ENCODE measurements at places on chromosomes 5 and 9.

DNA sequence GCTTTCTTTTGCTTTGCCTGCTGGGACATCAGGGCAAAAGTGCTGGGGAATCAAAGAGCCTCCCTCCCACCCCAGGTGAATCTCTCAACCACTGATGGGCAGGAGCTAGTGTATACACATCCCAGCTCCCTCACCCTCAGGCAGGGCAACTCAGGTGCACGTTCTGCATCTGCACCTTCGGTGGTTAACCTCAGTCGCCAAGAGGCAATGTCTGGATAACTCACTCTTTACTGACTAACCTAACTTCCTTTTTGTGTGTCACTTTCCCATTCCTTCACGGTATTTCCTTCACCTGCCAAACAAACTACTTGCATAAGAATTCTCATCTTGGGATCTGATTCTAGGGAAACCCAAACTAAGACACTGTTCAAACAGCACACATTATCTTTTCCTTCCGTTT lies 26.3 kb downstream of the CNTFR start:
- no peak for DNase-seq

DNA sequence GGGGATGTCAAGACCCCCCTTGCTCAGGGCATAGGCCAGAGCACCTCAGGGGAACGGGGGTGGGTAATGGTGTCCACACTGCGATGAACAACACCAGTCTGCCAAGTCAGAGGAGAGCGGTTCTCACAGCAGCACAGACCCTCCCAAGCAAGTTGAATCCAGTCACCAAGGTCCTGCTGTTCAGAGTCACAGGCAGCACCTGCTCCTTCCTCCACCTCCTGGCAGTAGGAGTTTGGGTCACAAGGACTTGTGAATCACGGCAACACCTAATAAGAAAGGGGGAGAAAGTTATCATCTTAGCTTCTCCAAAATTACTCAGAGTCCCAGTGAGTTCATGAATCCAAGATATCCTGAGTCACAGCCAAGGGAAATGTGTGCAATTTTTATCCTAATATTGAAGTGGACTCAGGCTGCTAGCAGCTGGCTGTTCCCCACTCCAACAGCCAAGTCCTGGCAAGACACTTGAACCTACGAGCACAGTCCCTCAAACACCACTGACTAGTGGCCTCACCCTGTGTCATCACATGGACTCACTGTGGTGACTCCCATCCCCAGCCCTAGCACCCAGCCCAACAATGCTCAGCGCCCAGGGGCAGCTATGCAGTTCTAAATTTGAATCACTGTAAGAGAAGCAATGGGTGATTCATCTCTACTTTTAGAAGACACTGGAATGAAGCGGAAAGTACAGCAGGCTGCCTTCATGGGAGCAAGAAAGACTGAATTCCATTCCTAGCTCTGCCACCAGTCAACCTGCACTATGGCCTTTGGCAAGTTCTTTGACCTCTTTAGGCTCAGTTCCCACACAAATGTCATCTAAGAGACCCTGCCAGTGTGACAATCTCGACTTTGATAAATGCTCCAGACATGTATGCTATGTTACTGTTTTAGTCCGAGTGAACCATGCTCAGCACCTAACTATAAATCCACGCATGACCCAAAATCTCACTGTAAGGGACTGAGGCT lies 113.7 kb downstream of the KLHL3 start:
- DNase-seq, result no peak

GRCh38 chr5:54738118-54738972 lies 220.8 kb downstream of the SNX18 start:
- DNase-seq, result no peak

GRCh38 chr5:642481-642880 lies 30.3 kb downstream of the CEP72 start:
- no peak for DNase-seq

DNA sequence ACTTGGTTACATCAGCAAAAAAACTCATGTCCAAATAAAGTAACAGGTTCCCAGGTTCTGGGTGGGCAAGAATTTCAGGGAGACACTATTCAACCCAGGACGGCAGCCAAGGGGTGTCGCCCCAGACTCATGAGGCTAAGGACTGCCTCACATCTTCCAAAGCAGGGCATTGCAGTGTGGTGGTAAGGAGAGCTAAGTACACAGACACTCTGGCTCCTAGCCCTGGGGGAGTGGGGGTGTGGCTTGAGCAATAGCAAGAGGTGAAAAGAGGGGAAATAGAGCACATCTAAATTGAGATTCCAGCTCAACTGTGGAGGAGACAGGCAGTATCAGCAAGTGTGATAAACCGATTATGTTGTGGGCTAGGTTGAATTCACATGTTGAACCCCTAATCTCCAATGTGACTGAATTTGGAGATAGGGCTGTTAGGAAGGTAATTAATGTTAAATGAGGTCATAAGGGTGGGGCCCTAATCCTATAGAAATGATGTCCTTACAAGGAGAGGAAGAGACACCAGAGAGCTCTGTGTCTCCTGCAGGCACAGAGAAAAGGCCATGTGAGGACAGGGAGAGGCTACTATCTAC lies 49.9 kb upstream of the MARCHF11 start:
- DNase-seq, result no peak

- no peak for DNase-seq
These were observed 85.5 kb upstream of the ACTBL2 start for GRCh38 chr5:57568136-57568535.

DNA sequence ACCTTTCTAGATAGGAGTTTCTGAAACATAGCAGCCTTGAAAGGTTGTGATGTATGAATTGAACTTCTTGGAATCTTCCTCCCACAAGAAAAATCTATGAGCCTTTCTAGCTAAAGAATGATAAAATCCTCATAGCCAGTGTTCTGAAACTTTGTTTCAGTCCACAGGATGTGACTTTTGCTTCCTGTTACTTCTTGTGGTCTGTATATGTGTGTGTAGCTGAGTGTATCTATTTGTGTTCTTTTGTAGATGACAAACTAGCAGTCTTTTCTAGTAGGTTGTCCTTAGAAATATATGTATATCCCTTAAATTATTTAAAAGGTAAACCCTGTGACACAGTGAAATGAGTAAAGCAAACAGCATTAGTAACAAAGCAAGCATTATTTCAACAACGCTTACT lies 188.8 kb downstream of the MRPS30 start:
- DNase-seq, result no peak

GRCh38 chr5:8913522-8913921 lies 632.4 kb downstream of the SEMA5A start:
- DNase-seq, result no peak

GRCh38 chr5:128334010-128334716 lies 203.9 kb downstream of the FBN2 start:
- no peak for DNase-seq

GRCh38 chr5:143153332-143154119 lies 250.0 kb downstream of the NR3C1 start:
- DNase-seq, result peak; percentile 83

DNA sequence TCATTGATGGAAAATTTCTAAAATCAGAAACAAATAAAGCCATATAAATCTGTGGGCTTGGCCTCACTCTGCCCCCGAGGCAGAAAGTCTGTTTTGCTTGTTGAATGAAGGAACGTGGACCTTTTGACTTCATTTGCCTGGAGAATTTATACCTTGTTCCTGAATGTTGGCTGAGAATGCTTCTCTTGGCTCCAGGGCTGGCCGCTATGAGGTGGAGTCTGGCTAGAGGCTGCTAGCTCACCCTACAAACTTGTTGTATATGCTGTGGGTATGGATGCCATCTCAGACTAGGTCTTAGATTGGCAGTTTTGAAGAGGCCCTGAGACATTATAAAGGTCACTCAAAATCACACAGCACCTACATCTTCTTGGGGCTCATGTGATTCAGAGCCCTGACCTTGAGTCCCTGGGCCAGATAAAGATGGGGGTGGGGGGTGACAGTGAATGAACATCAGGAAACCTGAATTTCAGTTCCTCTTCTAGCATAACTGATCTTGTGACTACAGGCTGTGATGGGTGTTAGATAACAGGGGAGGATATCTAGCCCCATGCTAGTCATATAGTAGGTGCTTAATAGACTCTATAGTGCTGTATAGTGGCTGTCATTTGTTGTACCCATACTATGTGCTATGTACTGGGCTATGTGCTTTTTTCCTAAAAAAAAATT lies 2.8 kb downstream of the GM2A start:
- DNase-seq, result no peak

DNA sequence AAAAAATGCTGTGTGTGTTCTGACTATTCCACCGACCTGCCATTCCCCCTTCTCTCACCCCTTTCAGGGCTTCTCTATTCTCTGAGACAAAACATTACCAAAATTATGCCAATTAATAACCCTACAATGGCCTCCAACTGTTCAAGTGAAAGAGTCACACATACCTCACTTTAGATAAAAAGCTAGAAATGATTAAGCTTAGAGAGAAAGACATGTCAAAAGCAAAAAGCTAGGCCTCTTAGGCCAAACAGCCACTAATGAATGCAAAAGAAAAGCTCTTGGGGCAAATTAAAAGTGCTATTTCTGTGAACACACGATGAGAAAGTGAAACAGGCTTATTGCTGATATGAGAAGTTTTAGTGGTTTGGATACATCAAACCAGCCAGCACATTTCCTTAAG lies 279.6 kb upstream of the GRAMD2B start:
- no peak for DNase-seq

- no peak for DNase-seq
These were observed 1.3 kb upstream of the LHX2 start for GRCh38 chr9:124010303-124010664.

DNA sequence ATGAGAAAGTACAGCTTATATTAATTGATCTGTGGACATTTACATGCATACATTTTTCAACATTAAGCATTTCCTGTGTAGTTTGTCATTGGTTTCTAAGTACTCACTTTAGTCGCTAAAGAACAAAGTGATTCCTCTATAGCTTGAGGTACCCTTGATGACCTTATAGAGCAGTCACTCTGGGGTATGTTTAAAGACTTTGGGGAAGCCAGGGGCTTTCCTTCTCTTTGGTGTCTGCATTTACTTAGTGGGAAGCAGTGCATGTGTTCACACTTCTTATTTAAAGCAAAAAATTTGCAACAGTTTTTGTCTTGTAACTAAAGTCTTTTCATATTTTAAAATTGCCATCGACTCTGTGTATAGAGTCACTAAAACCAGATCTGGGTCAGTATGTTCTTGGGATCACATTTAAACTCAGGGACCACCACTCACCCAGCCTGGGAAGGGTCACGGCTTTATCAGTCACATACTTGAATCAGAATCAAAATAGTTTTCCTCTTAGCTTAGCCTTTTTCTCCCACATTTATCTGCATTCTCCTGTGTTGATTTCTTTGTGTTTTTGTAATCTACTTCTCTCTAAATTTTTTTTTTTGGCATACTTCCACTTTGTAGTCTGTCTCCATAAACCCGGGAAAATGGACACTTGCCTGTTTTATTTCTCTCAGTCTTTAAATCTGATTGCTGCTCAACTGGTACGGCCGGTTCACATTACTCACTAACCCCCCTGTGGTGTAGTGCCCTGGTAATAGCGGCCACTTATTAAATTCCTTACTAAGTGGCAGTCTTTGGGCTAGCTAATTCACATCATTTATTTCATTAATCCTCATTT lies 143.9 kb upstream of the FBN2 start:
- DNase-seq, result no peak

- DNase-seq, result no peak
These were observed 33.6 kb upstream of the NSMF start for GRCh38 chr9:137492464-137493363.

DNA sequence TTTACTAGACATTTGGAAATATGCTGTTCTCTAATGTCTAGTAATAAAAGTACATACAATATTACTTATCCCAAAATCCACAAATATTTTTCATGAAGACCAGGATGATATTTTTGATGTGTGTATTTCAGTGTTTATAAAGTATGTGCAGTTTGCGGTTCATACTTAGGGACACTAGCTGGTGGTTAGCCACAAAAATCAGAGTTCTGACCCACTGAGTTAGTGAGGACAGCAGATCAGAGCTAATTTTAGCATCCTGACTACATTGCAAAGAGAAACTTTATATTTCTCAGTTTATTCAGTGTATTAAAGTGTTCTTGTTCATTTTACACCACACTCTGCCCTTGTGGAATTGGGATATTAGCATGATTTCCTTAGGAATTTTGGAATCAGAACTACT lies 655.3 kb downstream of the HTR1A start:
- no peak for DNase-seq

DNA sequence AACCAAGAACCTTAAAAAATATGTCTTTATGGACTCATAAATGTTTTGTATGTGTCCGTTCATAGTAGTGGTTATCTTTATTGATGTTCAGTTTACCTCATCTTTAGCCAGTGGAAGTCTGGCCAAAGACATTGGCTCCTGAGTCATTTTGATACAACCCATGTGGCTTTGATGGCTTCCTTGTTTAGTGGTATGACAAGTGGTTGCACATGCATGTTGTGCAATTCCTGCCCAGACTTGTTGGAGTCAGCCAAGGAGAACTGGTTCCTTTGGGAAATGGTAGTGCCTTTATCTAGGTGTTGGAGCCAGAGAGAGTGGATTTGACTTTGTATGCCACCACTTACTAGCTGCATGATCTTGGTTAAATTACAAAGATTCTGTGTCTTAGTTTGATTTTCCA lies 94.3 kb downstream of the RPS23 start:
- DNase-seq, result no peak

- no peak for DNase-seq
These were observed 58.7 kb upstream of the CTSL start for GRCh38 chr9:87667164-87667738.

- no peak for DNase-seq
These were observed 202.9 kb downstream of the MPDZ start for GRCh38 chr9:13076616-13077015.

- no peak for DNase-seq
These were observed 85.1 kb upstream of the VLDLR start for GRCh38 chr9:2536511-2536910.
